ENCODE measurements at places on chromosomes 2 and 18.
A peak's percentile ranks its signal among the peaks of the same experiment; 100 is the strongest.

DNA sequence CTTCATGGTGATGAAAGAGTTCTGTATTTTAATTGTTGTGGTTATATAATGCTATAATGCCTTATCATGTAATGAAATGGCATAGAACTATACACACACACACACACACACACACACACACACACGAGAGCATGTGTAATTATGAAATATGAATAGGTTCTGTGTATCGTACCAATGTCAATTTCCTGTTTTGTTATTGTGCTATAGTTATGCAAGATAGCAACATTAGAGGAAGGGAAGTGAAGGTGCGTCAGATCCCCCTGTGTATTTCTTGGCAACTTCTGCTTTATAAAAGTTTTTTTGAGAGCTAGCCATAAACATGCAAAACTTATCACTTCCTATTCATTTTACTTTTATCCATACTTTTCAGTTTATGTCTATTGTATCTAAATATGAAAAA lies 60.7 kb upstream of the ARHGAP15 start:
- DNase-seq: no peak

- no peak for DNase-seq
These were observed 13.2 kb upstream of the LRRFIP1 start for GRCh38 chr2:237614151-237614720.

DNA sequence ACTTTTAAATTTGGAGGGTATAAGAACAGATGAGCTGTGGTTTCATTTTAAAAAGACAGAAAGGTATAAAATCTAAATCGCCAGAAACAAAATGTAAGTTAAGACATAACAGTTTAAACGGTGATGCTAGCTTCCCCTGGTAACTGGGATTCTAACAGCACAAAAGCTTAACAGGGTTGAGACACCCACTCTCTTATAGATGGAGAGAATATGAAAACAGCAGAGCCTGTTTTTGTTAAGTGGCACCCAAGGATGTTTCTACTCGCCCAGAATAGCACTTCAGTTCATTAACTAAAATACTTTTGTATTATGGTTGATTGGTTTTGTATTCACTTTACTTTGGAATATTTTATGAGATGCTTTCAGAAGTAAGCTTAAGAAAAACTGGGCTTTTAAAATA lies 151.9 kb upstream of the RND3 start:
- DNase-seq: no peak

DNA sequence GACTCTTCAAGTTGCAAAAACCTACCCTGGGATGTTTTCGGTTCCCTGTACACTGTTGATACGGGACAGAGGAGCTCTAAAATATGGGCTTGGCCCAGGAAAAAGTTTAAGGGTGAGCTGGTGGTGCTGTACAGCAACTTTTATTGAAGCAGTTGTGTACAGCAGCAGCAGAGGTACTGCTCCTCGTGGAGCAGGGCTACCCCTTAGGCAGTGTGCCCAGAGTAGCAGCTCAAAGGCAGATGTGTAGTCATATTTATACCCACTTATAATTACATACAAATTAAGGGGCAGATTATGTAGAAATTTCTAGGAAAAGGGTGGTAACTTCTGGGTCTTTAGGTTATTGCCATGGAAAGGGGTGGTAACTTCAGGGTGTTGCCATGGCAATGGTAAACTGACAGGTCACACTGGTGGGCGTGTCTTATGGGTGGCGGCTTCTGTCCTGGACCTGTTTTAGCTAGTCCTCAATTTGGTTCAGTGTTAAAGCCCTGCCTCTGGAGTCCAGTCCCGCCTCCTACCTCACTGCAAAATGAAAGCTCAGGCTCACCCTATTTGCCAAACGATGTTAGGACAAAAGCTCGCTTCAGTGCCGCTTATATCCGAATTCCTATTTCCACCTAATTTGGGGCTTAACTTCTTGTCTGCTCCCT lies 203.2 kb downstream of the ETAA1 start:
- no peak for DNase-seq

DNA sequence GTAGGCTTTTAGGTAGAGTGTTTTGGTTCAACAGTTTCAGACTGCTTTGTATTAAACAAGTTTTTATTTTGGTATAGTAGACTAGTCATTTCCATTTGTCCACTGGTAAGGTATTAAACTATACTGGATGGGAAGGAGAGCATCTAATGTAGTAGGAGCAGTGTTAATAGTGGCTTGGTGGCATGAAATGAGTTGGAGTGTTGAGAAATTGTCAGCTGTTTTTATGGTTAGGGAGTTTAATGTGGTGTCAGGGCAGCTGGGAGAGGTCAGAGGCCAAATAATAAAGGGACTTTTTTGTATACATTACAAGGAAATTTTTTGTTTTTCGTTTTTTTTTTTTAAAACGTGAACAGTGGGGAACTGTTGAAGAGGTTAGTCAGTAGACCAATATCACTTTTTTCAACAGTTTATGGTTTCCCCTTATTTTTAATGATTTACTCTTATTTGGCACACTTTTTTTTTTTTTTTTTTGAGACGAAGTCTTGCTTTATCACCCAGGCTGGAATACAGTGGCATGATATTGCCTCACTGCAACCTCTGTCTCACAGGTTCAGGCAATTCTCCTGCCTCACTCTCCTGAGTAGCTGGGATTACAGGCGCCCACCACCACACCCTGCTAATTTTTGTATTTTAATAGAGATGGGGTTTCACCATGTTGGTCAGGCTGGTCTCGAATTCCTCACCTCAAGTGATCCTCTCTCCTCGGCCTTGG lies 21.2 kb downstream of the ACTR3 start:
- DNase-seq: no peak

- DNase-seq: no peak
These were observed 117.8 kb upstream of the NRP2 start for GRCh38 chr2:205564346-205565141.

DNA sequence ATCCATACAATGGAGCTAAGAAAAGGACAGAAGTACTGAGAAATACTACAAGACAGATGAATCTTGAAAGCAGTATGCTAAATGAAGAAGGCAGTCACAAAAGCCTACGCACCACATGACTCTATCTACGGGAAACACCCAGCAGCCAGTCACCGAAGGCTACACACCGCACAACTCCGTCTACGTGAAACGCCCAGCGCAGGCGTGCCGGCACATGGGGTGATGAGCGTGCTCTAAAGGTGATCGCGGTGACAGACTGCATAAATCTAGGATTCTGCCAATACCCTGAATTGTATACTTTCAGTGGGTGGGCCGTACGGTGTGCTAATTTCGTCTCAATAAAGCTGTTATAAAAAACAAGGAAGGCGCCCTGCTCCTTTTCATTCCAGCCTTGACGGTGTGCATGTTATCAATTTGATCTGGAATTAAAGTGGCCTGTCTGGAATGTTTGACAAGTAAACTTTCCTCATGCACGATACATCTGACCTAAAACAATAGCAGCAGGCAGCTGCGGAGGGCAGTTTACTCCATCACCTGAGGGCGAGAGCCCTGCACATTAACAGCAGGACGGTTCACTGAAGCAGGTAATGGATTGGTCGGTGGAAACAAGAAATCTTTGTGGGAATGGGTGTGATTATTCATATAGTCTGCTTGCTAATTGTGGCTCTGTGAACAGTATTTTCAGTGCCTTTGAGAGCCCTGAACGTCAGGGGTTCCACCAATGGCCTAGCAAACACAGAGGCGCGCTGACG lies 86.2 kb upstream of the SALL3 start:
- DNase-seq: peak; percentile 76

DNA sequence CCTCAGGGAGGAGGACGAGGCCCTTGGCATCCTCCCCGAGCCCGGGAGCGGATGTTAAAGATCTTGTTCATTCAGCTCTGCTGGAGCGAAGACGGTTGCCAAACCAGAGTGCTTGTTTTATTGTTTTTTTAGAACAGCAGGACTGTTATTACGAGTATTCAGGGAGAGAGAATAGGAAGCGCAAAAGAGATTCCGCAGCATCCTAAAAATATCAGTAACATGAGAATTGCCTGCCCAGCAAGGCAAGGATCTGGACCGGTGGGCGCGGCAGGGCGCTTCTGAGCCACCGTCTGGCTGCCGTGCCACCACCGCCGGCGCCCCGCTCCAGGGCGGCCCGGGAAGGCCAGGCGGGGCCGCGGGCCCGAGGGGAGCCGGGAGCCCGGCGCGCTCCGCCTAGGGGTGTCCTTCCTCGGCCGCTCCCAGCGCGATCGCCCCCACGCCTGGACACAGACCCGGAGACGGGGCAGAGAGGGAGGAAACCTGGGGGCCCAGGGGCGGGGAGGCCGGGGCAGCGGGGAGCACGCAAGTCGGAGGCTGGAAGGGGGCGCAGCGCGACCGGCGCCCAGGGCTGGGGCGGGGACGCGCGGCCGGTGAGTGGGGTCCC lies 843 bp downstream of the CYS1 start:
- DNase-seq: peak; percentile 48

DNA sequence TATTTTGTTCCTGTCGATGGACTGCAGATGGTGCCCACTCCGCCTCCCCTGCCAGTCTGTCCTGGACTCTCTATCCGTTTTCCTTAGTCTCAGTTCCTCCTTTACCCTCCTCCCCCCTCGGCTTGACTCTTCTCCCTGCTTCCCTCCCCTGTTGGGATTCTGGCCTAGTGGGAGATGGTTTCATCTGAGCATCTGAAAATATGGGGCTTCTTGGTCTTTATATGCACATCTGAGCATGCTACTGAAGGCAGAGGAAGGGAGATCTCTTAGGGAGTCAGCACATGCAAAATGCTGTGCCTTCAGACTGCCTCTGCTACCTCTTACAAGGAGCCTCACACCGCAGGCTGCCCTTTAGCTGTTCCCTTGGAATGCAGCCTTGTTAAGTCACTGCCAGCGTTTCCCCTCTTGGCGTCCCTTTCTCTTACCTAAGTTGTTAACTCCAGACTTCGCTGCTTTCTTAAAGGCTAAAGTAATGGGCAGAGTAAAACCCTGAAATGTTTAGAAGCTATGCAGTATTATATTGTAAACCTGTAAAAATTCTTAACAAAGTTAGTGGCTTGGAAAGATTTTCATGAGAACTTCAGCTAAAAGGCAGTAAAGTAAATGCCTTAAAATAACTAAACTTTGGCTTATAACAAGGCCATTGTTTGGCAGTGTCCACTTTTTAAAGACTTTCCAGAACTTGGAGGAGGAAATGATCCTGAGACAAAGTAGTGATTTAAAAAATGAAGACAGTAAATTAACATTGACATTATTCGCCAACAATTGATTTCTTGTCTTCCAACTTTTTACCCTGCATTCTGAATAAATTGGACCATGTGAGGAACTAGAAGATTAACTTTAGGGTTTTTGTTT lies 49.8 kb downstream of the LDLRAD4 start:
- peak; percentile 77 for DNase-seq

DNA sequence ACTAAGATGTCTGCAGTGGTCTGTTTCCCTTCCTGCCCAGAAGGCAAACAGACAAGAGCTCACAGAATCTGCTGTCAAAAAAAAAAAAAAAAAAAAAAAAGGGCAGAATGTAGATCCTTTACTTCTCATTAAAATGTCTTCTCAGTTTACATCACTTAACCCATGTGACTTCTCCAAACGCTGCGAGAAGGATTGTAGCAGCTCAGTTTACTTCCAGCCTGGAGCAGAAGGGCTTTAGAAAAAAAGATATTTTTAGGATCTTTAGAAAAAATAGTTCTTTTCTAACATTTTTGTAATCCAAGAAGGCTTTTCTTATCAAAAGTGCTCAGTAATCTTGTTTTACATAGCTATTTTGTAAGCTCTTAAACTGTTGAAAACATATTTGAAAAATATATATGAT lies 425.4 kb downstream of the CNTNAP5 start:
- DNase-seq: no peak

DNA sequence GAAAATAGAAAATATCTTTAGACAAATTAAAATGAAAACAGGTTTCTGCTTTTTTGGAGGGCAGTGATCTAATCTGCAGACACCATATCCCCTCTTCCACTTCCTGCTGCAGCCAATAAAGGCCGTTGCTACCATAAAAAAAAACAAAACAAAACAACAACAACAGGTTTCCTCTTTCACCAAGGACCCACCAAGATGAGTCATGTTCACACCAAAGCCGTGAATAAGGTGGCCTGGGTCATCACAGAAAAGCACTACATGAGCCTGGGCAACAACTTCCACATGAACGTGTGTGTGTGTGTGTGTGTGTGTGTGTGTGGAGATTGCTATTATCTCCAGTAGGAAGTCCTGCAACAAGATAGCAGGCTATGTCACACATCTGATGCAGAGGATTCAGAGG lies 24.8 kb upstream of the TFCP2L1 start:
- DNase-seq: no peak

- DNase-seq: no peak
These were observed 41.5 kb upstream of the EPC2 start for GRCh38 chr2:148602885-148603561.

GRCh38 chr2:96801786-96802595 lies 14.1 kb upstream of the CNNM3 start:
- no peak for DNase-seq

- no peak for DNase-seq
These were observed 565.7 kb downstream of the ZEB2 start for GRCh38 chr2:143954186-143954585.

DNA sequence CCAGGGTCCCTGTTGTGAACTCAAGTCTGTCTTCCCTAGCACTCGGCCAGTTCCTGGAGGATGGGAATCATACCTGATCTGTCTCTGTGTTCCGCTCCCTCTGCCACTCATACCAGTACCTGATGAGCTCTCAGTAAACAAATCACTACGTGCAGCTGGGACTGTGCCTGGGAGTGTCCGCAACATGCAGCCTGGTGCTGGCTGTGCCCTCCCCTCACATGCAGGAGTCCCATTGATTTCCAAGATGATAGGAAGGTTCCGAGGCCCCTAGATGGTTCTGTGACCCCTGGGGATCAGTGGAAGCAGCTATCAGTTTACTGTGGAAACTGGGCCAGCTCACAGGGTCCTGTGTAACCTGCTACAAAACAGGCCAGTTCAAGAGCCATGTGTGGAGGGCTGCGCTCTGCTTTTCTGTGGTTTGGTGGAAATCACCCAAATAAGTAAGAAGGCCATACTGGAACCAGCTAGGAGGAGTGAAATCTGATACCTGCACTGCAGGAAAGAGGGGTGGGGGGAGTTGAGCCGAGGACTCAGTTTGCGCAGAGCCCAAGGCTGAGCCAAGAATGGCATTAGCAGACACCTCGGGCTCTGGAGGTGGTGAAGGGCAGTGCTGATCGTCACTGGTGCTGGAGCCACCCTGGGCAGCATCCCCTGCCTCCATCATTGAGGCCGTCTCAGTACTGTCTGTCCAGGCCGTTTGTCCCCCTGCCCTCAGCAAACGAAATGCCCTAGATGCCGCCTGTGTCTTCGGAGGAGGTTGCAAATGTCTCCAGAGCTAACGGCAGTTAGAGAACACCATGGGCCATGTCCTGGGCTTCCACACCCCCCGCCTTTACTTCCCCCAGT lies 93.3 kb downstream of the KLHL29 start:
- no peak for DNase-seq

DNA sequence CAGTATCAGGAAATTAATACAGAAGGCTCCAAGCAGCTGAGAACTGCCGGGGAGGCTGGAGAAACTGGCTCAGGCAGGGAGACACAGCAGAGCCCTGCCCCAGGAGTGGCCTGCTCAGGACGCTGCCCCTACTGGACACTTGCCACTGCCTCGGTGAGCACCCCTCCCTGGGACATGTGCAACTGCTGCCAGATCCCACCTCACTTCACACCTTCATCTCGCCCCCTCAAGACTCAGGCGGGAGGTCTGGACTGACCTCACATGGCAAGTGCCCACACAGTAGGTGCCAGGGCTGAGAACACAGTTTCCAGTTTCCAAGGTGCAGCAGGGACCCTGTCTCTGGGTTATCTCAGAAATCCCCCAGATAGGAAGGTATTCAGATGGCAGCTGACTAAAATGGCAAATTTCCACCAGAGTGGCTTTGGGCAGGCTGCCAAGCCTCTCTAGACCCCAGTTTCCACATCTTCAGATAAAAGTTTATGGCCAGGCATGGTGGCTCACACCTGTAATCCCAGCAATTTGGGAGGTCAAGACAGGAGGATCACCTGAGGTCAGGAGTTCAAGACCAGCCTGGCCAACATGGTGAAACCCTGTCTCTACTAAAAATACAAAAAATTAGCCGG lies 33.7 kb upstream of the LBH start:
- DNase-seq: no peak
